AG08396 (cell line): ENCODE measurements at places on chromosomes 11 and 22.

GRCh38 chr11:16026849-16027248 is 329.5 kb downstream of the SOX6 start:
- DNase-seq = no peak

DNA sequence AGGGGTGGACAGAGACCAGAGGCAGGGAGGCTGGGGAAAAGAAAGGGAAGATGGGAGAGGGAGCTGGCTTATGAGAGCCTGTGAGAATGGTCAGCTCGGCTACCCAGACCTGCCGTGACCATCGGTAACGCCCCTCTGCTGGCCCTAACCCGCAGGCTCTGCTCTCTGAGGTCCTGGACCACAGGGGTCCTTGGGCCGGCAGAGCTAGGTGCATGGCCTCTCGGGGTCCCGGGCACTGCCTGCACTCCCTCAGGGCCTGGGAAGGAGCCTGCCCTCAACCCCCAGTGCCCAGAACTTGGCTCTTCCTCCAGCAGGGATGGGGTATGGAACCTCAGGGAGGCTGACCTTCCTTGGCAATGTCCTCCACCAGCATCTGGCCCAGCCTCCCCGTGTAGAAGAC is 13.2 kb downstream of the GGT5 start:
- DNase-seq = no peak

GRCh38 chr11:19018901-19019300 is 41.6 kb downstream of the MRGPRX2 start:
- no peak for DNase-seq

GRCh38 chr22:24393848-24394247 is 33.6 kb upstream of the ADORA2A start:
- no peak for DNase-seq
